ENCODE measurements at places on chromosomes 6 and 20.

DNA sequence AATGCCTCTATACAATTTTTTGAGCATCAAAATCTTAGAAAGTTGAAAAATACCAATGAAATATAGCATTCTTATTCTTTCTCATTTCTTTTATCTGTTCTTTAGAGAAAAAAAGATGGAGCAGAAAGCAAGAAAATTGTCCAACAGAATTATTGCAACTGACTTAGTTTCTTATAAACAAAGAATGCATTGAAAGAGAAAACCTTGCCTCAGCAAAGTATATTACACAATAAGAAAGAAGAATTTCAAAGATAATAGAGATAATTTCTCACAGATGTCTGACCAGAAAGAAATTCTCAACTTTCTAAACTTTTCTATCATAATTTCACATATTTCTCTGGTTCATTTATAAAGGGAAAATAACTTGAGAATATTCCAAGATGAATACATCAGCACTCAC is 47.0 kb upstream of the PRND start:
- DNase-seq, result no peak

DNA sequence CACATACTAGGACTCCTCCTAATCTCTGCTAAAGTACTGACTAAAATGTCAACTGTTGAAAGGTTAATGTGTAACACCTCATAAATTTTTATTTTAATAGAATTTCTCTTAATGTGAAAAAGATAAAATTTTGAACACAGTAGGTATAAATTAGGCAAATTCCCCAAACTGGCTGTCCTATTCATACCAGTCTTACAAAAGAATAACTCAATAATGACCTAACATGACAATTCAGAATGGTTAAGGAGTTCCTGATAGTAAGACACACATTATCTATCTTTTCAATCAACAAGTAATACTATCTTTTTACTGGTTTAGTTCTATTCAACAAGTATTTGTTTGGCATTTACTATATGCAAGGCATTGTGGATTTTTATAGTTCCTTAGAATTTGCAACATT is 141.1 kb downstream of the EPHA7 start:
- DNase-seq, result no peak

DNA sequence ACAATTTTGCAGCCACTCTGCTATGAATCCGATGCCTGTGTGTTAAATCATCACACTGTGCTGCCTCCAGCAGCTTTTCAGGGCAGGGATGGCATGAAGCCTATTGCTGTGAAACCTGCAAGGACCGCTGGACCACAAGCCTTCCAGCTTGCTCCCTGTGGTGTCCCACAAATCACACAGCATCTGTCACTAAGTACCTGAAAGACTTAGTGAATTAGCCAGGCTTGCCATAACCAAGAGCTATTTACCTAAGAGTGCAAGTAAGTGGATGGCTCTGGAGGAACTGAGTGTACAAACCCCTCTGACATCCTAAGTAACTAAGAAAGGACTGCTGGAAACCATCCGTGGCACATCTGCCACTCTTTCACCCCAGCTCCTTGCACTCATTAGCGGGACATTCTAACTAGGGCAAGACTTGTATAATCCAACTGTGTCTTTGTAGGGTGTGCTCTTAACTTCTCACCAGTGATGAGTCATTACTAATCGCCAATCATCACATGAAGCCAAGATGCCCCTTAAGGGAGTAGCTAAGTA is 34.7 kb downstream of the FOXQ1 start:
- DNase-seq, result no peak

DNA sequence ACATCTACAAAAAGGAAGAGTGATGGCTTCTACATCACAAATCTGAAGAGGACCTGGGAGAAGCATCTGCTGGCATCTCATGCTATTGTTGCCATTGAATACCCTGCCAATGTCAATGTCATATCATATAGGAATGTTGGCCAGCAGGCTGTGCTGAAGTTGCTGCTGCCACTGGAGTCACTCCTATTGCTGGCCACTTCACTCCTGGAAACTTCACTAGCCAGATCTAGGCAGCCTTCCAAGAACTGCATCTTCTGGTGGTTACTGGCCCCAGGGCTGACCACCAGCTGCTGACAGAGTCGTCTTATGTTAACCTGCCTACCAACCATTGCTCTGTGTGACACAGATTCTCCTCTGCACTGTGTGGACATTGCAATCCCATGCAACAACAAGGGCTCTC is 111.8 kb downstream of the PERP start:
- DNase-seq, result no peak

DNA sequence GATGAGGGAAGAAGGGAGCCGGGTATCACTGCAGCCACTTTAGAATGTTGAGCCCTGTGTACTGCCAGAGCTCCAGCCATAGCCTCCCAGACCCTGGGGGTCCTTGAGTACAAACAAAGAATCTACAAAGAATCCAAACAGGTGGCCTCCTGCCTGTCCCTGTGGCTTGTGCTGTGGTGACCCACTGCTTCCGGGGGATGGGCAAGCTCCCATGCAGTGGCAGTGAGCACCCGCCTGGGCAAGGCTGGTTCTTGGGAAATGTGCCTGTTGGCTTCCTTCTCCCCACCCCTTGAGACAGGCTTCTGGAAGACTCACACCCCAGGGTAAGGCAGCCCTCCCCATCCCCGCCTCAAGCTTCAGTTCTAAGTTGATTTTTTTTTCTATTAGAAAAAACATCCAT is 13.9 kb downstream of the SIRPA start:
- no peak for DNase-seq

- DNase-seq, result no peak
Measured at GRCh38 chr20:53943522-53944291, 126.7 kb downstream of the BCAS1 start.

- DNase-seq, result no peak
Measured at GRCh38 chr6:70901324-70901723, 55.5 kb downstream of the B3GAT2 start.

GRCh38 chr20:32674362-32674789 is 635 bp upstream of the C20orf203 start:
- peak; percentile 57 for DNase-seq

- DNase-seq, result no peak
Measured at GRCh38 chr6:31718265-31718664, 3.1 kb downstream of the LY6G6D start.

DNA sequence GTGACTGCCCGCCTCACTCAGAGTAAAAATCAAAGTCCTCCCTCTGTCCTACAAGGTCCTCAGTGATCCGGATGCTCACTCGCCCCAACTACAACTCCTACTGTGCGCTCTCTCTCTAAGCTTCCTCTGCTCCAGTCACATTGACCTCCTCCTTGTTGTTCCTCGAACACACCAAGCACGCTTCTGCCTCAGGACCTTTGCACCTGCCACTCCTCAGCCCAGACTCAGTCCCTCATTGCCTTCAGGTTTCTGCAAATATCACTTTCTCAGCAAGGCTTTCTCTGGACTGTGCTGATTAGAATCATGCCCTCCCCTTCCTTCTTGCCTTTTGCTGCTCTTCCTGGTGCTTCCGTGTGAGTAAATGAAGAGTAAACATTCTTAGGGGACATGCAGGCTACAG is 41.6 kb downstream of the SULF2 start:
- DNase-seq, result no peak

- no peak for DNase-seq
Measured at GRCh38 chr6:79193971-79194370, 40.5 kb downstream of the HMGN3 start.

- no peak for DNase-seq
Measured at GRCh38 chr20:46588532-46589511, 38.4 kb upstream of the OCSTAMP start.

- DNase-seq, result no peak
Measured at GRCh38 chr20:25271486-25272222, 23.8 kb downstream of the PYGB start.

DNA sequence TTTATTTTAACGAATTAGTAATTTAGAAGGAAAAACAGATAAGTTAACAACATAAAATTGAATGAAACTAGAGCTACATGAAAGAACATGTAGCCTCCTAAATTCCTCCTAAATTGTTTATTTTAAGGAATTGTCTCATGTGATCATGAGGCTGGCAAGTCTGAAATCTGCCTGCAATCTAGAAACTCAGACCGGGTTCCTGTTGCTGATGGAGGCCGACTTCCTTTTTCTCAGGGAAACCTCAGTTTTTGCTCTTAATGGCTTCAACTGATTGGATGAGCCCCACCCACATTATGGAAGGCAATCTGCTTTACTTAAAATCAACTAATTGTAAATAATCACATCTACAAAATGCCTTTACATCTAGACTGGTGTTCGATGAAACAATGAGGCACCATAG is 267.6 kb upstream of the PRND start:
- DNase-seq, result no peak

DNA sequence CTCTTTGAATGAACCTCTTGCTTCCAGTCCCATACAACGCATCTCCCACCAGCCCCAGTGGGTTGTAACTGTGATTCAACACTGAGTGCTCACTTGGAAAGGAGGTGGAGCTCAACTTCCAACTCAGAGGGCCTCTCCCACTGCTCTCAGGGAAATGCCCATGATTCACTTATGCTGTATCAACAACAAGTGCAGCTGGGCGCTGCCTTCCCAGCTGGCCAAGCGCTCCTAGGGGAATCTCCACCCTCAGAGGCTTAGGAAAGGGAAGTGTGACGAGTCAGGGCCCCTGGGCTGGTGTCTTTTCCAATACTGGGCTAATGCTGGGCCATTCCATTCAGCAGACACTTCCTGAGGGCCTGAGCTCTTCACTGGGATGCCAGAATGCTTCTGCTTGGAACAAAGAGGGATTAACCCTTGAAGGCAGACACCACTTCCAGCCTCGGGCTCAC is 8.1 kb upstream of the OCSTAMP start:
- DNase-seq, result no peak

DNA sequence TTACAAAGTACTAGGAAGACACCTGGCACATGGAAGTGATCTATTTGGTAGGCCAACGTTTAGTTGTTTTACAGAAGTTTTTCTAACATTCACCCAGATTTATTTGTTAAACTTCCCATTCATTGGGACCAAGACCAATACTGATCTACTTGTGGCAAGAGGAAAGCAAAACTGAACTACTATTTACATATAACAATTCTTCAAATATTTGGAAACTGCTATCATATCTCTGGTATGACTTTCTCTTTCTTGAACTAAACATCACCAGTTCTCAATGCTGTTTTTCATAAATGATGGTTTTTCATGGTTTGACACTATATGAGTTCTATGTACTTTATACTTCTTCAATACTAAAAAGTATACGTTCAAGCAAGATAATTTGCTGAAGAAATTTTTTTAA is 189.2 kb downstream of the ASCC3 start:
- no peak for DNase-seq

DNA sequence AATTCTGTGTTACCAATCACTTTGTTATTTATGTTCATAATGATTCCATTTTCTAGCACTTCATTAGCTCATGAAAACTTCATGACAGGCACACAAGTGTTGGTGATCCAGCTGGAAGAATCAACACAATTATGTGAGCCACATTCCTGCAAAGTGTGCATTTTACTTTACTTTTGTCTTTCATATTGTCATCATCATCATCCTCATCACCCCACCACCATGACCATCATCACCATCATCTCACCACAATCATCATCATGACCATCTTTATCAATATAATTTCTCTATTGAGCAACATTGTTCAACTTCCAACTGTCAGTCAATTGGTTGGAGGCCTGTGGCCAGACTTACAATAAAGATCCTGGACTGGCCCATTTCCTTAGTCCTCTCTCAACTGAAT is 159.4 kb upstream of the PRSS16 start:
- no peak for DNase-seq

- DNase-seq, result no peak
Measured at GRCh38 chr20:60228255-60228654, 270.0 kb downstream of the CDH26 start.

DNA sequence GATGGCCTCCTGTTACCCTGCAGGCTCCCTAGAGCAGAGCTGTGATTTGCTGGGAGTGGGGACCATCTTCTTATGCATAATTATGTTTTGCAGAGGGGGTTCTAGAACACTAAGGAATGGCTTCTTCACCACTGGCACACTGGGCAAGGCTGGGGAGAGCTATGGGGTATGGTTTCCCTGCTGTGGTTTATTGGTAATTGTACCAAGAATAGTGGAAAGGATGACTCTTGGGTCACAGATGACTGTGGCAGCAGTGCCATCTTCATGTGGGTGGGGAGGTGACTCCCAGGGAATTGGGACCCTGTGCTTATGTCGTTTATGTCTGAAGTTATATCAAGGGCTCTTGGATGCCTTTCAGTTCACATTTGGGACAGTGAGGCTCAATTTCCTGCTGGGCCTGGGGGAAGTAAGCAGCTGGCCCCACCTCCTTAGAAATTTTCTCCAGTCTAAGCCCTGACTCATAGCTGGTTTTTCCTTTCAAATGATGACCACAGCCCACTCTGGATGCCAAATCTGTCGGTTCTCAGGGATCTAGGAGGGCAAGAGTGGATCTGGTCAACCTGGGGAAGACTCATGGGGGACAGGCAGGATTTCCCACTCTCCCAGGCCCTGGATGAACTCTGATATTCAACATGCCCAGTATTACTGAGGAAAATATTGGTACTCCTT is 230.8 kb downstream of the LRFN2 start:
- no peak for DNase-seq

GRCh38 chr6:82380566-82381185 is 17.1 kb downstream of the TPBG start:
- no peak for DNase-seq

GRCh38 chr20:23451956-23452487 is 654 bp downstream of the CST11 start:
- DNase-seq, result no peak

GRCh38 chr6:32854376-32855178 is 585 bp downstream of the PSMB9 start:
- DNase-seq, result peak; percentile 63

Data from activated T-helper 2 cell treated with anti-CD3 and anti-CD28 coated beads, Interferon-gamma antibody, Interleukin-2, Interleukin-4, amounts not matched to agents 10 μg/mL and 5 μg/mL and 100 μg/mL, durations not matched to agents 14 hours and 24 hours and 36 hours (primary cell).